ENCODE measurements at places on chromosomes 6 and 20.

- no peak for DNase-seq
Observed at GRCh38 chr6:108383981-108384380, 89.1 kb downstream of the AFG1L start.

- DNase-seq, result no peak
Observed at GRCh38 chr6:163527291-163527690, 112.8 kb downstream of the QKI start.

DNA sequence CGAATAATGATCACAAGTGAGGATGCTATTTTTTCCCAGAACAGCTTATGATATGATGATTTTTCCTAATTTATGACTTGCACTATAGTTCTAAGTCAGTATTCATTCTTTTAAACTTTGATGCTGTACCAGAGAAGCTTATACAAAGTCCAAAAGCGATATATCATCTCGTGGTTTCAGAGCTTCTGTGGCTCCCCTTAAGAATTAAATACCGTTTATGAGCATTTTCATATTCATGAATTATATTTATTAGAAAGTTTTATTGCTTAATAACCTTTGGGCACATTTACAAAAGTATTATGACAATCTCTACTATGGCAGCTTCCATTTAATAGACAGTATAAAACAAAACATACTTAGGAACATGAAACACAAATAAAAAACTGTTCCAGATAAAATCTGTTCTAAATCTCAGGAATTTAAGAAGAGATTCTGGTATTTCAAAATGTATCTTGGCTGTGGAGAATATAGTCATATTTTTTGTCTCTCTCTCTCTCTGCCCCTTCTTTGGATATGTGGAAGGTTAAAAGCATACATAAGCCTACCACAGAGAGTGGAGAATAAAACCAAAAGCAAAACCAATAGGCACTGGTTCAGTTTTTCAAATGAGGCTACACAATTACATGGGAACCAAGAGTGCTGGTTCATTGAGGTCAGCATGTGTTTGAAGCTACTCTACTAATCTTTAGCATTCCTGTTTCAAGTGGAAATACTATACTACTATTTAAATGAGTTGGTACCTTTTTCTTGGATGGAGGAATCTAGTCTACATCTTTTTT lies 884.5 kb upstream of the GJE1 start:
- no peak for DNase-seq

DNA sequence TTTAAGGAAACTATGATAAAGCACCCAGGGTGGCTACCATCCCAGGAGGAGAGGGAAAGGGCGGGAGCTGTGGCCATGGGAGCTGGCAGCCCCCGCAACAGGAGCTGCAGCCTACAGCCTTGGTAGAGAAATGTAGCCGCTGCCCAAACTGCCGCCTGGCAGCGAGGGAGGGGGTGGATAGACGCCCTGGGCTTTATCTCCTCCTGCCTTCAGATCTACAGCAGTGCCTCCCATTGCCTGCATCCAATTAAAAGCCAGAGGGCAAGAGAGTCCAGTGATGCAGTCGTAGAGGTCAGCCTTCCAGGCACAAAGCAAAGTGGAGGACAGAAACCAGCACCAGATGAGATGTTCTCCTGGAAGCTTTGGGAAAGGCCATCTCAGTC lies 35.0 kb upstream of the ZFAND3 start:
- no peak for DNase-seq

DNA sequence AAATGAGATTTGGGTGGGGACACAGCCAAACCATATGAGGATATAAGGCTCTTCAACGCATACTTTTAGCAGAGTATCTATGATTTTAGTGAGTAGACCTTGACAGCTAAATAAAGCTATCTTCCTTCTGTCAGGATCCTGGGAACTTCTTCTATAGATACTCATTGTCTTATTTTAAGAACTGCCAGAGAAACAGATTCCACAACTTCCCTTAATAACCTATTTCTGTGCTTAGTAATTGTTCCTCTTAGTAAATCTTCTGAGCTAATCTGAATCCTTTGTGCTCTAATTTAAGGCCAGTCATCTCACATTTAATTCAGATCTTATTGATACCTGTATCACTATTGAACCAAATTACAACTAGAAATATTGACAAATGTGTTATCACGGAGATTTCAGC lies 64.0 kb upstream of the CEP85L start:
- DNase-seq, result no peak

DNA sequence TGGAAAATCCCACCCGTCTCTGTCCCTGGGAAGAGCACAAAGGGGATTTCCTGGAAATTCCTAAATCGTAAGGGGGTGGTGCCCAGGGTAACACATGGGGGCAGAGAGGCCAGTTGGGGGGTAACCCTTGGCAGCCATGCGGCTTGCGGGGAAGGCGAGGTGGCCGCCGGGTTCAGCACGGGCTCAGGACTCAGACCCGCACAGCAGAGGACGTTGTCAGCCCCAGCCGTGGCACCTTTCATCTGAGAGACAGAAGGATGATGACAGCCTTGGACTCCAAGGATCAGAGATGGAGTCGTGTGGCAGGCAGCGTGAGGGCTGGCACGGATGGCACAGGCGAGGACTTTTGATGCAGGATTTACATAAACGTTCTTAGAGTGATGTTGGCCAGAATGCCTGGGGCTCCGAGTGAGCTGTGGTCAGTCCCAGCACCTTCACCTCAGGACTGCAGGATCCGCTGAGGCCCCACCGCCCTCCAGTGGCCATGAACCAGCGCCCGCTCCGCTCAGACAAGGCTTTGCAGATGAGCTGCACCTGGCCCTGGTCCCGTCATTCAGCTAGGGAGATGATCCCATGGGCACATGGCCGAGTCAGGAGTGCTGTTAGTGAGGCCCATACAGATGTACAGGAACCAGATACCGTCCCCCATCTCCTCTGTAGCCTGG lies 190.3 kb downstream of the TAF4 start:
- no peak for DNase-seq

DNA sequence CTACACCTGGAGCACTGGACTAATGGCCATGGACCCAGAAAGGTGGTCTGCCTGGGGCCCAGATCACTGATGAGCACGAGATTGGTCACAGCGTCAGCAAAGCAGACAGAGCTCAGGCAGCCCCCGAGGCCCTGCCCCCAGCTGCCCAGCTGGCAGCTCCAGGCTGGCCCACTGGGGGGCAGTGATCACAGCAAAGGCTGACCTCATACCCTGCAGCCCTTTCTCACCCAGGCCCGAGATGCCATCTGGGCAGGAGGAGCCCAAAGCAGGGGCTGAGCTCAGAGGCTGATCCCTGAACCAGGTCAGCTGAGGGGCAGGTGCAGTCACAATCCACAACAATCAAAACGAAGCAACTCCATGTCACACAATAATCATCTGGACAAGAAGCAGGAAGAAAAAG lies 4.1 kb downstream of the MAP1LC3A start:
- DNase-seq, result peak; percentile 49

Data from NB4 (cell line).